ENCODE measurements at places on chromosomes 7 and 10. TPM values are rescaled to one million over a fixed set of nuclear protein-coding genes. Genes with fewer than 3 reads are reported as not detected.
A peak's percentile ranks its signal among the peaks of the same experiment; 100 is the strongest.

The COX19 gene
- 7.4 TPM for total RNA-seq

The VWDE gene
- not detected for total RNA-seq

The SLC26A5 gene
- total RNA-seq: not detected

The CLDN3 gene
- not detected for total RNA-seq

The GSDME gene
- total RNA-seq: 46.4 TPM

The COL17A1 gene
- not detected for total RNA-seq

The GPR141 gene
- total RNA-seq: 0.32 TPM

The CAV1 gene
- 887 TPM for total RNA-seq

GRCh38 chr7:75989500-75990388, 4.7 kb downstream of the TMEM120A start:
- DNase-seq: no peak

DNA sequence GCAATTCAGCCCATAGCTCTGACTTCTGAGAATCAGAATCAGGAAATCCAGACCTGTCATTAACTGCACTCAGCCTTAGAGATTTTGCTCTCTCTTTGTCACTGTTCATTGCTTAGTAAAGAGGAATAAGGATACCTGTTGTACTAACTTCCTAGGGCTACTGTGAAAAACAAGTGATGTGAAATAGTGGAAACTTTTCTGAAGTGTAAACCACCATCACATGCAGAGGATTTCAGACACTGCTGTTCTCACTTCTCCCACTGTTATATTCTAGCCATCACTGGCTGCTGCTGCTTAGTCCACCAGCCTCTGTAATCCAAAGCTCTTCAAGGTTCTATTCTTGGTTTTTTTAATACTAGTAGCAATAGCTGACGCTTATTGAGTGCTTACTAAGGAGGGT, 129.6 kb upstream of the CCDC6 start:
- no peak for DNase-seq

GRCh38 chr10:20891338-20891714, 5.8 kb downstream of the NEBL start:
- DNase-seq: peak; percentile 74

DNA sequence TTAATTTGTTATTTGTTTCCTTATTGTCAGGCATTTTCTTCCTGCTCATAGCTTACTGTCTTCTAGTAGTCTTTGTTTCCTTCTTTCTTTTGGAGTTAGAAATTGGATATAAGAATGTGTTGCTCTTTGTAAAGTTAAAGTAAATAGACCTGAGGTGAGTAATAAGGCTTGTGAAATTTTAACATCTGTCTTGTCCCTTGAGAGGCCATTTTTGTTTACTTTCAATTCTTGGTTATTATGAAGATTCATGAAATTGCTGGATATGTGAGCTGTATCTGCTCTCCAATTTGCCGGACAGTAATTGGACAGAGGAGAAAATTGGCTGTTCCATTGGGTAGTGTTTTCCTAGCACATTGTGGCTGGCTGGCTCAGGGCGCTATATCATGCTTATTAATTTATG, 260.7 kb downstream of the EXOC4 start:
- DNase-seq: peak; percentile 74

DNA sequence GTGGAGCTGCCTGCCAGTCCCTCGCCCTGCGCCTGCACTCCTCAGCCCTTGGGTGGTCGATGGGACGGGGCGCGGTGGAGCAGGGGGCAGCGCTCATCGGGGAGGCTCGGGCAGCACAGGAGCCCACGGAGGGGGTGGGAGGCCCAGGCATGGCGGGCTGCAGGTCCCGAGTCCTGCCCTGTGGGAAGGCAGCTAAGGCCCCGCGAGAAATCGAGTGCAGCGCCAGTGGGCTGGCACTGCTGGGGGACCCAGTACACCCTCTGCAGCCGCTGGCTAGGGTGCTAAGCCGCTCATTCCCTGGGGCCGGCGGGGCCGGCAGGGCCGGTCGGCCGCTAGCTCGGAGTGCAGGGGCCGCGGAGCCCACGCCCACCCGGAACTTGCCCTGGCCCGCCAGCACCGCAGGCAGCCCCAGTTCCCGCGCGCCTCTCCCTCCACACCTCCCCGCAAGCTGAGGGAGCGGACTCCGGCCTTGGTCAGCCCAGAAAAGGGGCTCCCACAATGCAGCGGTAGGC, 565.9 kb upstream of the NRG3 start:
- no peak for DNase-seq

DNA sequence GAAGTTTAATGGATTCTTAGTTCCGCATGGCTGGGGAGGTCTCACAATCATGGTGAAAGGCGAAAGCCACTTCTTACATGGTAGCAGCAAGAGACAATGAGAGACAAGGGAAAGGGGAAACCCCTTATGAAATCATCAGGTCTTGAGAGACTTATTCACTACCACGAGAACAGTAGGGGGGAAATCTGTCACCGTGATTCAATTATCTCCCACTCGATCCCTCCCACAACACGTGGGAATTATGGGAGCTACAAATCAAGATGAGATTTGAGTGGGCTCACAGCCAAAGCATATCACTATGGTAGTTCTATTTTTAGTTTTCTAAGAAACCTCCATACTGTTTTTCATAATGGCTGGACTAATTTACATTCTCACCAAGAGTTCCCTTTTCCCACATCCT, 36.7 kb downstream of the SPAM1 start:
- DNase-seq: no peak

GRCh38 chr7:42790196-42790595, 121.7 kb downstream of the C7orf25 start:
- DNase-seq: peak; percentile 3

GRCh38 chr7:138892006-138892630, 89.1 kb downstream of the KIAA1549 start:
- peak; percentile 63 for DNase-seq

DNA sequence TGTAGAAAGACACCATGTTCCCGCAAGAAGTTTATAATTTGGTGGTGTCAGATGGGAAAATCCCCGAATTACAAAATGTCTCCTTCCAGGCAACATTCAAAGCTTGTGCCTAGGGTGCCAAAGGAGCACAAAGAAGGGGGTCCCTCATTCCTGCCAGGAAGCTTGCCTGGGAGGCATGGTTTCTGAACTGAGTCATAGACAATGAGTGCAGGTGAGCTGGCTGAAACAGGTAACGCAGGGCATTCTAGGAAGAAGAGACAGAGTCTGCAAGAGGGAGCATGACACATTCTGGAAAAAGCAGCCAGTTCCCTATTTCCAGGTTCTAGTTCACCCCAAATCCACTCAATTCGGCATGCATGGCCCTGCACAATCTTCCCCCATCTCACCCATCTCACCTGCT, 11.9 kb upstream of the CALU start:
- DNase-seq: no peak

DNA sequence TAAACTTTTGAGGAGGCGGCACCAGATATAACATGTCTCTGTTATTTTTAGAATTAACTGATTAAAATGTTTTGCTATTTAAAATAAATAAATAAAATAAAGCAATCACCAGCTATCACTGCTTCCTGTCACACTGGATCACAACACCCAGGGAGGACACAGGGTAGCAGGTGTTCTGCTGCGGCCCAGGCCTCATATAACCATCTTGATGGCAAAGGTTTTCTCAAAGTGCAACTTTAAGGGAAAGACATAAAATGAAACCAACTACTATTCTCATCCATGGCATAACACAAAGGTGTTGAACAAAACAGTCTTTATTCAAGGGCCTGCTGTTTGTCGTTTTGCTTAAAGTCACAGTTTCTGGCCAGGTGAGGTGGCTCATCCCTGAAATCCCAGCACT, 23.2 kb downstream of the GPER1 start:
- DNase-seq: no peak

- no peak for DNase-seq
Observed at GRCh38 chr10:21991785-21992184, 11.7 kb downstream of the DNAJC1 start.

DNA sequence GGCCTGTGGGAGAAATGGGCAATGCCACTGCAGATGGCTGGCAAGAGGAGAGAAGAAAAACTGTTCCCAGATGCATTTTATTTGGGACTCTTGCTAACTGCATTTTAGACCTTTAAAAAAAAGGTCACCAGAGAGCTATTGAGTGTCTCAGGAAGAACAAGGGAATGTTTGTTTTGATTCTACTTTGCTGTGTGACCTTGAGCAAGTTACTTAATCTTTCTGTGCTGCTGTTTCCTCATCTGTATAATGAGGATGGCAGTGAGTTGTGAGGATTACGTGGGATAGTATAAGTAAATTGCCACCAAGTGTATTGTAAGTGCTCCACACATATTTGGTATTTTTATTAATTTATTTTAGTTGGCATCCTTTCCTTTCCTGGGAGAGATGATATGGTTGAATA, 142.0 kb upstream of the AGK start:
- no peak for DNase-seq

- DNase-seq: no peak
Observed at GRCh38 chr10:33179067-33179466, 155.4 kb downstream of the NRP1 start.

- peak; percentile 92 for DNase-seq
Observed at GRCh38 chr7:157309988-157310668, 26.7 kb upstream of the DNAJB6 start.

DNA sequence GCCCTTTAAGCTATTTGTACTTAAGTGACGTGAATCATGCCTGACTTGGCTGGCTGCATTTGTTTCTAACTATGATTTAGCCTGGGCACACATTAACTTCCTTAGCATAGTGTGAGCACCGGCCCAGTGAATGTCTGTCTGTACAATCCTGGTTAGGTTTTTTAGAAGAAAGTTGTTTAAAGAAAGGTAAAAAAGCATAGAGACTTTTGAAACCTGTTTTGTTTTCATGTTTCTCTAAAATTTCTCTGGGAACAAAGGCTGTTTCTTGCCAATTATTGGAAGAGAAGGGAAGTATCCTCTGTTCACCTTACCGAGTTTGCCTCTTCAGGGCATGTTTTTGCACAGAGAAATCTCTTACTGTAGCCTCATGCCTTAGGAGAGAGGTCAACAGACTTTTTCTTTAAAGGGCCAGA, 42.9 kb upstream of the MET start:
- no peak for DNase-seq

GRCh38 chr7:142581341-142581740, 167.9 kb upstream of the PRSS1 start:
- DNase-seq: peak; percentile 33

DNA sequence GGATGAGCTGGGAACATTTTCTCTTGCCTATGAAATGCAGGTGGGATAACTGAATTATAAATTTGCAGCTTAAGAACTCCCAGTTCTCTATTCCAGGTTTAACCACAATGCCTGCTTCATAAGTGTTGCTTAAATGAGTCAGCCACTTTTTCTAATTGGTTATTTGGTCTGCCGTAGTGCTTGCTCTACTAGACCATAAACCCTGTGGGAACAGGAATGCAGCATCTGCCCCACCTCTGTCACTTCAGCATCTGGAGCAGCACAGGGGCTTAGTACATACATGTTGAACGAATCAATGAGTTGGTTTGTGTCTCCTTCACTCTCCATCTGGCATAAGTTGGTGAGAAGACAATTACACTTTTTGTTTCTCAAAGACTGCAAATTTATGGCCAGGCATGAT, 95.2 kb upstream of the PTER start:
- DNase-seq: no peak

DNA sequence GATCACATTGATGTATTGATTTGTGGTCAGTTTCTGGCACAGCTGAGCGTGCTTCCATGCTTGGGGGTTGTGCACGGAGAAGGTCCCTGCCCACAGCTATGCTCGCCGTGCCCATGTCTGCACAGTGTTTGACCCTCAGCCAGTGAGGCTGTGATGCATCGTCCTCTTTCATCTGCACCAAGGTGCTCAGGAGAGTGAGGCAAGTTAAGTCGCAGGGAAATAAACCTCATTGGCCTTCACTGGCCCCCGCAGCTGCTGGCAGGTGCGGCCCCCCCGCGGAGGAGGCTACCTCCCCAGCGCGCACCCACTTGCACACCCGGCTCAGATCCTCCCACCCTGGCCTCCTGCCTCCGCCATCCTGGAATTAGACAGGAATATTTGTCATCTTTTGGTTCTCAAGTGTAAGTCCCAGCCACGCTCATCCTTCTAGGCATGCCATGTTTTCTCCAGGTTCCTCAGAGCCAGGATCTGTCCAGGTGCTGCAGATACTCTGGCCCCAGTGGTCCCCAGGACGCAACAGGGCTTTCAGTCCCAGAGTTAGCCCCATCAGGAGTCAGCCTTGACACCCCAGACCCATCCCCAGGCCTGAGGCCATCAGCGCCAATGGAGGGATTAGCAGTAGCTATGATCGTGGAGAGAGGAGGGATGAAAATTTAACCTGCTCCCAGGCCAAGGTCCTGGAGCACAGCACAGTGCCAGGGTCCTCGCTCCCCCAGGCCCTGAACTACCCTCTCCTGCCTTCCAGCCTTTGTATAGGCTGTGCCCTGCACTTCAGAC, 93.7 kb downstream of the OAT start:
- DNase-seq: no peak

DNA sequence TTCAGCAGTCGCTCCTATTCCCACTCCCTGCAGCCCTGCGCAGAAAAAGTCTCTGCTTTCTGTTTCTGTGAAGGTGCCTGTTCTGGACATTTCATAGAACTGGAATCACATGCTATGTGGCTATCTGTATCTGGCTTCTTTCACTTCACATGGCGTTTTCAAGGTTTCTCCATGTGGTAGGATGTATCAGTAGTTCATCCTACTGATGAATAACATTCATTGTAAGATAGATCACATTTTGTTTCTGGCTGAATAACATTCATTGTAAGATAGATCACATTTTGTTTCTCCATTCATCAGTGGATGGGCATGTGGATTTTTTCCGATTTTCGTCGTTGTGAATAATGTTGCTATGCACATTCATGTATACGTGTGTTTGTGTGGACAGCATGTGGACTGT, 44.5 kb downstream of the HSPA12A start:
- DNase-seq: no peak

DNA sequence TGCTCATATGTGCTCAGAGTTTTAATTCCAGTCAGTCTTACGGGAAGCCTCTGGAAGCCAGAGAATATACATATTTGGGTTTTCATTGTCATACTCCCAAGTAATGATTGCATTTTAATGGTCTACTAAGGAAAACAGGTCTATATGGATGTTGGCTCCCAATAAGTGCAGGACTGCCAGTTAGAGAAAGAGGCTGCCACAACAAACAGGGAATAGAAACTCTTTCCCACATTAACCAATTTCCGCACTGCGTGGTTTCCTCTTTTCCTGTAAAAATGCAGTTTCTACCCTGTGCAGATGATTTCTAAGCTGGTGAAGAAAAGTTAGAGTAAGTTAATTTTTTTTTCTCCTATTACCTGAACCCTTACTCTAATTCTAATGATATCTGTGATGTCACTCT, 78.2 kb downstream of the CCSER2 start:
- no peak for DNase-seq

- DNase-seq: peak; percentile 62
Observed at GRCh38 chr7:116653204-116653603, 18.8 kb upstream of the MET start.

- peak; percentile 91 for DNase-seq
Observed at GRCh38 chr7:33874943-33875342, 30.4 kb upstream of the BMPER start.

GRCh38 chr10:127979045-127979444, 72.1 kb downstream of the PTPRE start:
- no peak for DNase-seq

DNA sequence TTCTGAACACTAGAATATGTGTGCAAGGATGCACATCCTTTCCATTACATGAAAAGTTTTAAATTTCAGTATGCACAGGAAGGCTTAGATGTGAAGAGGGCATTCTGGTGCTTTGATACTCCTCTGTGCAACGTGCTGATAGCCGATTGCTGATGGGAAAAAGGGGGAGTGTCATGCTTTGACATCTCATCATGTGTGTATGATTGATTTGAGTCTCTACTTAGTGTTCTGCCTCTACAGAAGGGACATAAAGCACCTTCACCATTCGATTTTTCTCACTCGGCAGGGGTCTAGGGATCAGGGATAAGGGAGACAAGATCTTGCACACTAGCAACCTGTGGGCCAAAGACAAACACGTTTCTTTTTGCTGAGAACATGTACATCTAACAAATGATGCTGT, 114.7 kb upstream of the RSU1 start:
- no peak for DNase-seq

All from fibroblast of villous mesenchyme (primary cell).